ENCODE measurements at places on chromosomes 4 and X.

DNA sequence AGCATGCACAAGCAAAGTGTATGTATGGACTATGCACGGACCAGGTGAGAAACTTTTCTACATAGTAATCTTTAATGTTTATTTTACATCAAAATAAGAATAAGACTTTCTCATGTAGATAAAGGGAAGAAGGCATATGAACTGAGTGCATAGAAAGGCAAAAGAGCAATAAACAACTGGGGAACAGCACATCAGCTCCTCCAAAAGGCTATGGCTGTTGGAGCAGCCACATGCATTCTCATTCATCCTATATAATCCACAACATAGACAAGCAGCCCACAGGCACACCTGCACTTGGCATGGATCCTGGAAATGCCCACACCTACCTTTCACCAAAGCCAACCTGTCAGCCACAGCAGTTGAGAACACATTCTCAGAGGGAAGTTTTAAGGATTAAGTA is 586.9 kb upstream of the INTU start:
- no peak for DNase-seq

DNA sequence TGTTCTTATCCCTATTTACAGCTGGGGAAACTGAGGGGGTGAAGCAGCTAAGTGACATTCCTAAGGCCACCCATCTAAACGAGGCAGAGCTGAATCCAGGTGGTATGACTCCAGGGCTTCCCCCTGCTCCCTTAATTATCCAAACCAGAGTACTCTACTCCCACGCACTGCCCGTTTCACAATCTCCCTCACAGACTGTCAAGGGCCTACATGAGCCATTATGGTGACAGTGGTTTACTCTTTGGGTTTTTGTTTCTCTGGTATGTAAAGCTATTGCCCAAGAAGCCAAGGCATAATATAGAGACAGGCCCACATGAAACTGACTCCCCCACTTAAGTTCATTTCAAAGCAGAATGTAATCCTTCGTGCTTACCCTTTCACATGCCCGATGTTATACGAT is 95.1 kb downstream of the NHS start:
- no peak for DNase-seq

DNA sequence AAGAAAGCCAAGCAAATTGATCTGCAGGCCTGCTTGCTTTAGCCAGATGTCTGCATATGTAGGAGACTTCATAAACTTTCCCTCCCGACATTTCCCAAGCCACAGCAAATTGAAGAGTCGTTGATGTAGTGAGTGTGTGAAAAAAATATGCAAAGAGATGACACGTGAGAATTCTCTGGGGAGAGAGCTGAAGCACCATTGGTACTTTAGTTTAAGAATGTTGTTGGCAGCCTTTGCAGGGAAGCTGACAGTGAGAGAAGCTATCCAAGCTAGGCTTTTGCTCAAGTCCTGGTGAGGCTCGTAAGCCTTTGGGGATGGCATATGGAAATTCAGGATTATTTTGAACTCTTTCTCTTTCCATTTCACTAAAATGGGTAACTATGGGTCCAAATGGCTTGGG is 87.5 kb downstream of the GLRA2 start:
- DNase-seq: no peak

DNA sequence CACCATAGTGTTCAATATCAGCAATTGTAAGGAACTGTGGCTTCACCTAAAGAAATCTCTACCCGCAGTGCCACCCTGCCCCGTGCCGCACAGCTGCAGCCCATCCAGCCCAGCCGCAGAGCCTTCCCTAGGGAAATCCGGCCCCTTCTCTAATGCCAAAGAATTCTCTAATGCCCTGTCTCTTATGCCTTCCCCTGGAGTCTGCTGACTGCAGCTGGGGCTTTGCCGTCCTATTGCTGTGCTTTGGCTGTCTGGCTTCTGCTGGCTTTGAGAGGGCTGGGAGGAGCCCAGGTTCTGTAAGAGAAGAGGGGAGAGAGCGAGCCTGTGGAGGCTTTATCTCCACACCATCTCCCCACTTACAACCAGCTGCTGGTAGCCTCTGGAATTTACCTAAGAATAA is 85.9 kb upstream of the HELT start:
- DNase-seq: no peak

DNA sequence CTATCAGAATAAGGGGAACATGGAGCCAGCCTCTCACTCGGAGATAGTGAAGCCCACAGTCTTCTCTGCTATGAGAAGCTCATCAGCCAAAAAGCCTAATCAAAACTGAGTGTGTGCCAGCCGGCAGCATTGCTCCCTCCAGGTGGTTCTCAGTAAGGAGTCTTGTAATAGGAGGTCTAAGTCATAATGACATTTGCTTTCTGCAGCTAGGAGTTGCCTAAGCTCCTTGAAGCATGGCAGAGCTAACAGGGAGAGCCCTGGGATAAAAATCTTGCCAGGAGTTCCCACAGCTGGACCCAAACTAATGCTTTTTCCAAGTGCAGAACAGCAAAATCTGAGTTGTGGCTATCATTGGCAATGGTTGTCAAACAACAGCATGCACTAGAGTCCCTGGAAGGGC is 245.2 kb downstream of the SPATA18 start:
- no peak for DNase-seq

DNA sequence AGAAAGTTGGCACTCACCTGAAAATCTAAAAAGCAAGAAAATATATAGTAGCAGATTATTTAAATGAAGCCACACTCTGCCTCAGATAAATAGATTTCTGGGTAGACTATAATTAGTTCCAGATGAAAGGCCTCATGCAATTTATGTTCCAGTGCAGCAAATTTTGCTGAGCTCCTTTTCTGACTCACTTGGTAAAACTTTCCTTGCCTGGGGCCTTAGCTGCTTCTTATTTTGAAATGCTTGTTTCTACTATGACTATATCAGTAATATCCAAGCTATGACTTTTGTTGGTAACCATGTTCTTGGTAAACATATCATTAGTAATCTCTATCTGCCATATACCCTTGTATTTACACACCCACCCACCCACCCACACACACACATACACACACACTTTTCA is 961.8 kb downstream of the SH3BGRL start:
- DNase-seq: no peak

Data from stimulated activated CD8-positive, alpha-beta memory T cell treated with anti-CD3 and anti-CD28 coated beads, Interleukin-2, amount 100 ng/mL, for 48 hours (primary cell).